Breast epithelium (tissue), 4 donors: ENCODE measurements at places on chromosomes 2 and 18.

GRCh38 chr2:182906454-182906853, 40.0 kb upstream of the FRZB start:
- no peaks in the 10 kb centered on the region for H3K4me1 ChIP-seq
- no peaks in the 10 kb centered on the region for H3K36me3 ChIP-seq
- H3K4me3 ChIP-seq: no peak overlapping the region

- H3K27ac ChIP-seq: no peak overlapping the region
- peaks cover 2% of the 10 kb centered on the region for H3K27me3 ChIP-seq
- no peaks in the 10 kb centered on the region for H3K4me1 ChIP-seq
- no peaks in the 10 kb centered on the region for H3K36me3 ChIP-seq
- H3K4me3 ChIP-seq: no peak overlapping the region
Observed at GRCh38 chr2:232438091-232438490, 17.9 kb upstream of the ALPI start.

DNA sequence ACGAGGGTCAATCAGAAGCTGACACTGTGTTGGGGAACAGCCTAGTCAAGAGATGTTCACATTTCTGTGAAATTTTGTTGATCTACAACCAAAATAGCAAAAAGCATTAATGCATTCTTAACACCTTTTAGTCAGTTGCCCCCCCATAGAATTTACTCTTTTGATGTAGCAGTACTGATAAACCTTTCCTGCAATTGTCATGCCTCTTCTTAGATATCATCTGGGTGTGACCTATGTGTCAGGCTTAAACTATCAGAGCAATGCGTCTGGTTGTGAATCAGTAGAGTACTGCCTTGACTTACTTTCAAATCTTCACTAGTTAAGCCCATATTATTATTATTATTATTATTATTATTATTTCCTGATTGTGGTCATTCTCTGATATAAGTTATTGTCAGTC, 61.9 kb downstream of the GREB1L start:
- DNase-seq: no peak
- H3K36me3 ChIP-seq: no peaks in the 10 kb centered on the region
- H3K27ac ChIP-seq: no peak overlapping the region
- no peaks in the 10 kb centered on the region for H3K27me3 ChIP-seq
- H3K4me3 ChIP-seq: no peak overlapping the region
- no peaks in the 10 kb centered on the region for H3K4me1 ChIP-seq

- no peak for DNase-seq
- H3K4me1 ChIP-seq: no peaks in the 10 kb centered on the region
- no peak overlapping the region for H3K27ac ChIP-seq
Observed at GRCh38 chr2:69205491-69205890, 181.5 kb downstream of the GFPT1 start.

DNA sequence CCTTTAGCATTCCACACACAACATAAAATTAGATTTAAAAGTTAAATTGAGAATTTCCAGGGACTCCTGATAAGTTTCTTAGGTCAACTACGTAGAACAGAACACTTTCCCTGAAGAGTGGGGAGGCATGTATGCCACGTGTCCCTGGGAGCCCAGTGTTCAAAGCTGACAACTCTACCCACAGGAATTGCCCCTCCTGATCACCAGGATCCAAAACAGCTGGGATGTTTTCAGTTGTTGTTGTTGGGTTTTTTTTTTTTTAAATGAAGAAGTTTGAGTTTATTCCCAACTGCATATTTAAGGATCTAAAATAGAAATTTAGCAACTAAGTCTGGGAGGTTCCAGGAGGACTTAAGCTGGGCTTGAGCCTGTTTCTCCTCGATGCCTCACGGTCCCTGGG, 100.5 kb downstream of the TPGS2 start:
- no peak for DNase-seq
- no peaks in the 10 kb centered on the region for H3K4me1 ChIP-seq
- peak overlapping the region; percentile 25 for H3K27ac ChIP-seq

DNA sequence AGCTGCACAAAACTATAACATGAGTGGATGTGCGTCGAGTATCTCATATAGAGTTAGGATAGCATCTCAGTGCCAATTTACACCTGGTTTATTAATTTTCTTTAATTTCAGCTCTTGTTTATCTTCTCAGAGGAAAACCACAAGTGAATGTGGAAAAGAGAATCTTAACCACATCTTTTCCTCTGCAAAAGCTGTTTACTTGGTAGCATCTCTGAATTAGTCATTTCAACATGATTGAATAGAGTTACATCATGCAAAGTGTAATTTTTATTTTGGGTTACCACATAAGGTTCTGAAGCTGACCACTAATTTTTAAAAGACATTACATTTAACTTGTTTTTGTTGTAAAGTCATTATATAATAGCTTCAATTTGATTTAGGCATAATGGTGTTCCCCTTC, 83.8 kb upstream of the FAM237A start:
- H3K36me3 ChIP-seq: no peaks in the 10 kb centered on the region
- no peak for DNase-seq
- no peaks in the 10 kb centered on the region for H3K27me3 ChIP-seq
- no peaks in the 10 kb centered on the region for H3K4me1 ChIP-seq

GRCh38 chr2:31764169-31764568, 183.4 kb upstream of the SRD5A2 start:
- DNase-seq: no peak
- no peak overlapping the region for H3K4me3 ChIP-seq
- H3K27me3 ChIP-seq: no peaks in the 10 kb centered on the region

DNA sequence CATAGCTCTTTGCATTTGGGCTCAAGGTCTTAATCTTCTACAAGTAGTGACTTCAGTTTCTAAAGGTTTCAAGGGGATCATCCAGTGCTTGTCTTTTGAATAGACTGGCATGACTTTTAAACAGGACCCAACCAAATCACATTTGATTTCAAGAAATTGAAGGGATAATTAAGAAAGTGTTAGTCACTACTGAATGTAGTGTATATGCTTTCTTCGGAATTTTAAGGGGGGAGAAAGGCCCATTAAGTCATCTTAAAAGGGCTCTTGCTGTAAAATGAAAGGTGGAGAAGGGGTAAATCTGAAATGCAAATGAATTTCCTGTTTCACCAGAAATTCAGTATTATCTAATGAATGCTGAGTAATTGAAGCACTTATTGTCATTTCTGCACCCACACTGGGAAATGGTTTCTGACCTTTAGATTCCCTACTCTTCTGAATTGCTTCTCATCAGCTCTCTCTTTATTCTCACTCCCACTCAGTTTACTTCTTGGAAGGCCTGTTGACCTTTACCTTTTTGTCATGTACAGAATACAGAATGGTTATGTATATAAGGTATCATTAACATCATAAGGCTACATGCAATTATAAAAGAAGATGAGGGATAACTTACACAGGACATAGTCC, 241.4 kb downstream of the SLC8A1 start:
- no peak overlapping the region for H3K4me3 ChIP-seq
- H3K27ac ChIP-seq: no peak overlapping the region
- no peak for DNase-seq
- no peaks in the 10 kb centered on the region for H3K36me3 ChIP-seq
- H3K4me1 ChIP-seq: no peaks in the 10 kb centered on the region

GRCh38 chr18:34772887-34773286, 62.8 kb downstream of the DTNA start:
- H3K27ac ChIP-seq: no peak overlapping the region
- no peak overlapping the region for H3K4me3 ChIP-seq
- no peaks in the 10 kb centered on the region for H3K27me3 ChIP-seq
- H3K4me1 ChIP-seq: no peaks in the 10 kb centered on the region
- DNase-seq: no peak

GRCh38 chr2:82650038-82650437, 1809.0 kb downstream of the SUCLG1 start:
- no peak overlapping the region for H3K4me3 ChIP-seq
- no peaks in the 10 kb centered on the region for H3K4me1 ChIP-seq
- H3K27me3 ChIP-seq: no peaks in the 10 kb centered on the region
- H3K27ac ChIP-seq: no peak overlapping the region
- no peaks in the 10 kb centered on the region for H3K36me3 ChIP-seq
- no peak for DNase-seq

GRCh38 chr2:172836347-172836821, 100.7 kb downstream of the RAPGEF4 start:
- DNase-seq: no peak
- no peaks in the 10 kb centered on the region for H3K27me3 ChIP-seq
- no peak overlapping the region for H3K4me3 ChIP-seq
- H3K4me1 ChIP-seq: no peaks in the 10 kb centered on the region
- no peak overlapping the region for H3K27ac ChIP-seq

DNA sequence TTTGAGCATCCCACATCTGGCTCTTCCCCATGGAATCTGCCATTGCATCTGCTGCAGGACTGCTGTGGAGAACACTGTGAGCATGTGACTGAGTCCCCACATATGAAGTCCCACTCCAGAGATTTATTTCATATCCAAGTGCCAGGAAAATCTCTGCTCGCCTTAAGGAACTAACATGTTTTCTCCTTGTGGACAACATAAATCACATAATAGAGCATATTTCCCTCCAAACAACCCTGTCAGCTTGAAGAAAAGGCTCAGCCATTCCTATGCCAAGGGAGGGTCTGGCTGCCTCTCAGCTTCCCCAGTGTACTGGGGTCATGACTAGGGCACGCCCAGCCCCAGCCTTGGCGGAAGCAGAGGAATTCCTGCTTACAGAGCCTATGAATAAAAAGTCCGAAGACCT, 193.7 kb downstream of the DNER start:
- no peak overlapping the region for H3K27ac ChIP-seq
- H3K27me3 ChIP-seq: no peaks in the 10 kb centered on the region
- no peaks in the 10 kb centered on the region for H3K36me3 ChIP-seq
- no peaks in the 10 kb centered on the region for H3K4me1 ChIP-seq
- DNase-seq: no peak
- no peak overlapping the region for H3K4me3 ChIP-seq

DNA sequence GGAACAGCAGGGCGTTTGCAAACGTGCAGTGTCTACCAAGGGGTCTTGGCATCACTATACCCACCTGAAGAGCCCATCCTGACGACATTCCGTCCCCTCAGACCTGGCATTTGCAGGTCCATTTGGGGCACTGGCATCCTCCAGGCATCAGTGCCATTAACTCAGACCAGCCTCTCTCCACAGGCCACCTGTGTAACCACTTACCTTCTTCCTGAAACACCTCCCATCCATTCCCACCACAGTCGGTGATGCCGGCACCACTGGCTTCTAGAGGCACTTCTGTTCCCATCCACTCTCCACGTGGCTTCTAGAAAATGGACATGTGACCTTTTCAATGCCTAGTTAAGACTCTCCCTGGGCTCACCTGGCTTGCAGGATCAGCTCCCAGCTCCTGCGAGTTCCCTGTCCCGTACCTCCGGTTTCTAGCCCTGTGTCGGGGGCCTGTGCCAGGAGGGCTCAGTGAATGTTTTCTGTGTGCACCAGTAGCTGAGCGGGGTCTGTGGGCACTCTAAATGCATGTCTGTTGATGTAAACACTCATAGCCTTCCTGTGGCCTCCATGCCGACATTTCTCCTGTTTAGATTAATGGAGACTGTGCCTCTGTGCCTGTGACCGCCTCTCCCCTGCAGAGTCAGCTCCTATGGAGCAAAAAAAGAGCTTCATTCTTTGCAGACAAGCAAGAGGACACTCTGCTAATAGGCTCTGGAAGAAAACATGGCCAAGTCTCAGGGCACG, 458.0 kb upstream of the HS6ST1 start:
- no peaks in the 10 kb centered on the region for H3K36me3 ChIP-seq
- no peaks in the 10 kb centered on the region for H3K4me1 ChIP-seq
- no peaks in the 10 kb centered on the region for H3K27me3 ChIP-seq
- H3K27ac ChIP-seq: no peak overlapping the region

DNA sequence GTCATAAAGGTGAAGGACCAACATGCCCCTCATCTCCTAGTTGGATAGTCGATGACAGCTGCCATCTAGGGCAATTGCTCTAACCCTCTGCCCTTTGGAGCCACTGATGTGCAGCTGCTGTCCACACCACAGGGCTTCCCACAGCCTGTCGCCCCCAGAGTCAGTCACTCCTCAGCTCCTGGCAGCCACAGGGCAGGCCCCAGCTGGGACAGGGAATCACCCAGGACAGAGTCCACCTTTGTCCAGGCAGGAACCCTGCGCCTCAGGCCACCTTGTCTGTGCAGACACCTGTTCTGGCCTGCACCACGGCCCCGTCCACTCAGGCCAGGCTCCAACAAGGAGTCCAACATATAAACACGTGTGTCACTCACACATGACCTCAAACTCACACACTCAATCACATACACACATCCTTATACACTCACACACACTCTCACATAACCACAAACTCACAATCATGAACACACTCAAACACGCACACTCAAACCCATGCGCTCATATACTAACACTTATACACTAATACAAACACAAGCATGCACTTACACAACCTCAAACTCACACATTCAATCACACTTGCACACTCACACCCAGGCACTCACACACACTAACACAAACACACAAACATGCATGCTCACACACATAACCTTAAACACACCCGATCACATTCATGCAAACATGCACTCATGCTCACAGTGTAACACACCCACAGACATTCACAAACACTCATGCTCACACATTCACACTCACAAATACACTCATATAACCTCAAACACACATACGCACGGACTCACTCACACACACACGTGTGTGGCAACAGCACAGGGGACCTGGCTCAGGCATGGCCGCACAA, 29.7 kb downstream of the HDAC4 start:
- no peaks in the 10 kb centered on the region for H3K4me1 ChIP-seq
- H3K4me3 ChIP-seq: no peak overlapping the region
- no peaks in the 10 kb centered on the region for H3K36me3 ChIP-seq
- no peak for DNase-seq
- no peaks in the 10 kb centered on the region for H3K27me3 ChIP-seq

- H3K4me3 ChIP-seq: no peak overlapping the region
- H3K27me3 ChIP-seq: no peaks in the 10 kb centered on the region
- no peak overlapping the region for H3K27ac ChIP-seq
- DNase-seq: no peak
Observed at GRCh38 chr2:80638783-80639182, 334.2 kb upstream of the LRRTM1 start.
